H4 (cell line): ENCODE measurements at places on chromosomes 16 and 17.

GRCh38 chr17:80895366-80895765 is 96.3 kb upstream of the CHMP6 start:
- no peak for DNase-seq

DNA sequence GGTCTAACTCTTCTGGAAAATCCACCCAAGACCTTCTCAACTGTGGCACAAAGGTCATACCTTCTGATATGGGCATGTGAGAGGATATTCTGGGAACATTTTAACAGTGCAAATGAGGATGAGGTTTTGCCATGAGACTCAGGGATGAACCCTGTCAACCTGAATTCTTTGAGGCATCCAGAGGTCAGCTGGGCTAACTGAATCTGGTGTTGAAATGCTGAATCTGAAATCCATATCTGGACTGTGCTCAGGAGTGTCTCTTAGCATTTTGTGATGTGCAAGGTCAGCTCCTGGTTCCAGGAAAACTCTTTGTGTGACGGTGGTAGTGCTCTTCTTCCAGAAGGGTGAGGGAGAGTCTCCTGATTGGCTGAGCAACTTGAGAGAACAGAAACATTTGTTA is 276.0 kb upstream of the SALL1 start:
- DNase-seq = no peak

- DNase-seq = no peak
Measured at GRCh38 chr17:9071811-9072498, 50.6 kb downstream of the NTN1 start.

DNA sequence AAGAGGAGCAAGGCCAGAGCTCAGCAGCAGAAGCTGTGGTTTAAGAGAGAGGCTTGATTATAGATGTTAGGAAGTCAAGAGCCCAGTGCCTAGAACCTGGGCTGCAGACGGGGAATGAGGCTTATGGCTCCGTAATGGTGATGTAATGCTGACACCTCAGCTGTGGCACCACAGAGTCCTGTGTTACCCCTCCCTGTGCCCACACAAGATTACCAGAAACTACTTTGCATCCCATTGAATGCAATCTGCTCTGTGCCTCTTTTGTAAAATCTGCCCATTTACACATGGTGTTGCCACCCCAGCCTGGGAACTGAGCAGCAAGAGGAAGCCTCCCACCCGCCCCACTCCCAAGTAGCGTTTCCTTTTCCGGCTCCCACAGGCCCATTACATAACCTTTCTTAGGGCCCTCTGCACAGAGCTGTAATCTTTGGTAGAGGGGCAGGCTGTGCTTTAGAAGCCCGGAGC is 57.0 kb downstream of the PITPNC1 start:
- no peak for DNase-seq

GRCh38 chr16:48054881-48055601 is 100.8 kb downstream of the ABCC12 start:
- peak; percentile 58 for DNase-seq

DNA sequence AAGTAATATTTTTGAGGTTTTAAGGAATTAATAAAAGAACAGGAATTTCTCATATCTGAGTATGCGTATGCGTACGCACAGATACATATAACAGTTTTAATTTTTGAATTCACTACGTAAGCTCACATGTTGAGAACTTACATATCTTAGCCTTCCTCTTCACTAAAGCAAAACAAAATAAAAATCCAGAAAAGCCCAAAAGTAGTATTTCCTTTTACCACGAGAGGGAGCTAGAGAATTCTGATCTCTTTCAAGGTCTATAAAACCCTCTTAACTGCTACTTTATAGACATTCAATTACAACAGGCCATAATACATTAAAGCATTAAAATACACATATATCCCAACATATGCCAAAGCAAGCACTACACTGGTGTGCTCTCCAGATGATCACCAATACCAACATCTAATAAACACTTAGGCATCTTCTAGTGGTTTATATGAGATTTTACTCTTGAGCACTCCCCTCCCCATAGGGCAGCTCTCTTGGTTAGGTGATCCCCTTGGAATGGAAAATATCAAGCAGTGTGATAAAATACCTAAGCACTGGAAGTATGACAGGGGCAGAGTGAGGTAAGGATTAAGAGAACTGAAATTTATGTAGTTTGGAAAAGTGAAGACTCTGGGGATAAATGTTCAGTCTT is 94.0 kb downstream of the SKAP1 start:
- peak; percentile 21 for DNase-seq

DNA sequence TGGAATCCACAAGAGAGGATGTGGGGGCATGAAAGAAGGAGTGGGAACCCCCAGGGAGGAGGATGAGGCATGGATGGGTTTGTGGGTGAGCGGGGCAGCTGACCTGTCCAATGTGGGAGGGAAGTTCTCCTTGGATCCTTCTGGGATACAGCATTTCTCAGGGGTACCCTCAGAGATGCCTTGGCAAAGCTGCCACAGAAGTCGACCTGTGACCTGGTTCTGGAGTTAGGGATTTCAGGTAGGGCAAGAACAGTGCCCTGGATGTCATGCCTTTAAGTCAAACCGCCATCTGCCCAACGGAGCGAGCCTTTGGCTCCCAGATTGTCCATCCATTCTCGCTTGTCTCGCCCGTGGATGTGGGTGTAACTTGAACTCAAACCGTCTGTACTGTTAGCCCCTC is 30.0 kb downstream of the WSCD1 start:
- no peak for DNase-seq

DNA sequence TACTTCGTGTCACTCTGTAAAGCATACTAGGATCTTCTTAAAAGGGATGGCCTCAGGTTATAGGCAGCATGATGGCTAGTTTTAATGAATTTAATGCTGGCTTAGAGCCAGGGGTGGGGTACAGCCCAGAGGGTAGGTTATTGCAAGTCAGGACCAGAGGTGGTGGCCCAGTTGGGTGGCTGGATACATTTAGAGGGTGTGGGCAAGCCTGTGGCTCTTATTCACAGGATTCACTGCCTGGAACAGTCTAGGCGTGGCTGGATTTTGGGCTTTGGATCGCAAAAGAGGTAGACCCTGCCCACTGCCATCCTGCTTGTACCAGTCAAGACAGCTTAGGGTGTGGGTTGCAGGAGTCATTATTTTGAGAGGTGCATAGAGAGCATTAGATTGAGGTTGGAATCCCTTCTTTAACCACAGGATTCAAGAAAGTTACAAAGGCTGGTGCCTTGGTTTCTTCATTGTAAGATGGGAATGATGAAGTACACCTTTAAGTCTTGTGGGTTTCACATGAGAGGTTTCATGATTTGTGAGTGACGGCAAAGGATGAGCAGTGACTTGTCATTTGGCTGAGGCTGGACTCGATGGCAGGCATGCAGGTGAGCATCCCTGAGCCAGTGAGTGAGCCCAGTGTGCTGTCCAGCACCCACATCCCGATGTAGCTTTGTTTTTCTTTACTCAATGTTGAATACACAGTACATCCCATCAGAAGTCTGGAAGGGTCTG is 85.2 kb downstream of the KSR1 start:
- DNase-seq = no peak

DNA sequence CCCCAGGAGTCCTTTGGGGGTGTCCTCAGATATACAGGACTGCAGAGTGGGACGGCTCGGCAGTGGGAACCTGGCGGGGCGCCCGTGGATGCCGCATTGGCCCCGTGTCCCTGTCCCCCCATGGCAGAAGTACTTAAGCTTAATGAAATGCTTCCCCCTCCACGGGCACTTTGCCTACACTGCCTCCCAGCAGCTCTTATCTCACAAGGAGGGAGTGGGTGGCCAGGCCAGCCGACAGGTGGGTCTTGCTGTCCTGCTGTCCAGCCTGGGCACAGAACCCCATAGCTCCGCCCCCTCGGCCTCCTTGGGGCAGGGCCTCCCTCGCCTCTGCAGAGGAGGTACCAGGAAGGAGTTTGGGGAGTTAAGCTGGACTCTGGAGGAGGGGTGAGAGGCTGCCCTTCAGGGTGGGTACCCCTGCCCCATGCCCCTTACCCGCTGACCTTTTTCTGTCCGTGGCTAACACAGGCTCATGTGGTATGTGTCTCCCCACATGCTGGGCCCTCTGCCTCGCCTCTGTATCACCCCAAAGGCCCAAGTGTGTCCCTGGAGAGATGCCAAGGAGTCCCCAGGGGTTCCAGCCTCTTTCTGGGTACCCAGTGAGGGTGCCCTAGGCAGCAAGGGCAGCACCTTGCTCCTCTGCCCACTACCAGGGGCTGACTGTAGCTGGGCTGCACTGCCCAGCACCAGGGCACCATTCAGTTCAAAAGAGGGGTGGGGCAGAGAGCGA is 8.7 kb downstream of the THRA start:
- DNase-seq = peak; percentile 39

- no peak for DNase-seq
Measured at GRCh38 chr16:6111390-6111789, 1013.8 kb upstream of the EEF2KMT start.

DNA sequence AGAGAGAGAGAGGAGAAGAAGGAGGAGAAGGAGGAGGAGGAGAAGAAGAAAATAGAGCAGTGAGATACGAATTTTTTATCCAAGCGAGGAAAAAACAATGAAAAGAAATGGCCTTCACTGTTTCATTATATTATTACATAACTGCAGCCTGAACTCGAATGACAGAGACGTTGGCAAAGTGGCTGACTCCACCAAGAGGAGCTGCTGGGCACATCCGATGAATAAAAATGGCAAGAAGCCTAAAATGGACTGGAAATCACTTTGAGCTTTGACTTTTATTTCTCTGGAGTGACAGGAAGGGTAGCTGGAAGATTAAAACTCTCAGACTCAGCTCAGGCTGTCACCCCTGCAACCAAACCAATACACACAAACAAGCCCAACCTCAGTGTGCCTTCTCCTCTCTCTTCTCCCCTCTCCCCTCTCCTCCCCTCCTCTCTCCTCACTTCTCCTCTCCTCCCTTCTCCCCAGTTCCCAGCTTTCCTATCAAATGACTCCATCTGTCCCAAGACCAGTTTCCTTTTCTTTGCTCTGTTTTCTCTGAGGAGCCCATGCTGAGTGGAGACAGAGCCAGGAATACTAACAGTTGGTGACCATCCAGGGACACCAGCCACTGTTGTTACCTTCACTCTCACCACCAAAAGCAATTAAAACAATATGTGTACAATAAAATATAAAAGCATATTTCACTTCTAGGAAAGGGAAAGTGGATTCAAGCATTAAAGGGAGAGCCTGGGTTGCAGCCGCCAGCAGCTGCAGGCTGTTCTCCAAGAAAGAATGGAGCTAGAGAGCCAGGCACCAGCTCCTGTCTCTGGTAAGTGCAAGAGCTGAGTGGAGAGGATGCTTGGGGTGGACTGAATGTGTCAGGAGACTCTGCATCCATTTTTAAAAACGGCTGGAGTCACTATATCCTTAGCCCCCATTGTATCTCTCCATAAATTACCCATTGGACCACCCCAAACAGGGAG is 51.2 kb downstream of the SOX9 start:
- no peak for DNase-seq

DNA sequence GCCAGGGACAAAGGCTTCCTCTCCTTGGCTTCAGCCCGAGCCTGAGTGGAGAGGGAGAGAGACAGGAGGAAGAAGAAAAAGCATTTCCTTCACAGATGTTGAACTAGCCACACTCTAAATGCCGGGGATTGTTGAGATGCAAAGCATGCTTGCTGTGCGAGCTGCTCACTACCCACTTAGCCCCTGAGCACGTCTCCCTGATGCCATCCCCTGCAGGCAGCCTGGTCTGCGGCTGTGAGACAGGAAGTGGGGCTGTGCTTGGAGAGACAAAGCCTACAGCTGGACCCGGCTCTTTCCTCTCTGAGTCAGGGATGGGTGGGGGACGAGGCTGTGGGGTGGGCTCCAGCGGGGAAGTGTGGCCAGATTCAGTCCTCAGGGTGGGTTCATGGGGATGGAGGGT is 13.7 kb downstream of the WNT9B start:
- no peak for DNase-seq

DNA sequence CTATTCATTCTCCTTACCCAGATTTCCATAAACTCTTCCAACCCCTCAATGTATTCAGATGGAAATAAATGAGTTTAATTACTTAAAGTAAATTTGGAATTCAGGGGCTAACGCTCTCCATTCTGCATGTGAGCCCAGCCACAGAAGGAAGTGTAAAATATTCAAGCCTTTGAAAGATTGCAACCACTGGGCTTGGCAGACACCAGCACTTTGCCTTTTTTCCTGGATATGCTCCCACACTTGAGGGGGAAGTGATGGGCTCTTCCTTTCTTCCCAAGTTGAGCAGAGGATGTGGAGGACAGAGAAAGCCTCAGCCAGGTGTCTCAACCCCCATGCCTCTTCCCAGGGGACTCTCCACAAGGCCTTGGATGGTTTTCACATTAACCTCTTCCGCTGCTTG is 825.1 kb upstream of the EEF2KMT start:
- no peak for DNase-seq

- DNase-seq = peak; percentile 71
Measured at GRCh38 chr17:64773836-64774761, 112.0 kb upstream of the SMURF2 start.

DNA sequence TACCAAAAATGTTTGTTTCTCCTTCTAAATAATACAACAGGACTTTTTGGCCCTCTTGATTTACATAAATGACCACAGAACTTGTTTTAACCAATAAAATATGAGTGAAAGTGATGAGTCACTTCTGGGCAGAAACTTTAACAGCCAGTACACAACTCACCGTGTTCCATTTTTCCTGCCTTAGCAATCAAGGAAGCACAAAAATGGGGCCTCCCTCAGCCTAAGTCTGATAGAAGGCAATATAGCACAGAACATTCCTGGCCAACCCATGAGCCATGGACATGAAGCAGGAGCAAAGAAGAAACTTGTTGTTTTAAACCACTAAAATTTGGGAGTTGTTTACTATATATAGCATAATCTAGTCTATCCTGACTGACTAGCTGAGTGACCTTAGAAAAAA is 61.1 kb upstream of the MTMR4 start:
- peak; percentile 66 for DNase-seq

DNA sequence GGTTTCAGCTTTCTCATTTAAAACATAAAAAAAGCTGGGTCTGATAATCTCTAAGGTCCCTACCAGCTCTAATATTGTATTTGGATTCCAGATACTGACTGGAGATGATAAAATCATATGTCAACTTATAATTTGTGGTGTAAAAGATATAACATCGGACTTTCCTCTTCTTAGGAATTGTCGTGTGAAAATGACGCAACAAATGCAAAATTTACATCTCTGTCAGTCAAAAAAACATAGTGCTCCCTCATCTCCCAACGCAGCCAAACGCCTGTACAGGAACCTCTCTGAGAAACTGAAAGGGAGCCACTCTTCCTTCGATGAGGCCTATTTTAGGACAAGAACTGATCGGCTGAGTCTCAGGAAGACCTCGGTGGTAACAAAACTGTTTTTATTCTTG is 197.3 kb downstream of the ANKFN1 start:
- DNase-seq = no peak

- no peak for DNase-seq
Measured at GRCh38 chr17:44002141-44002848, 2.1 kb upstream of the NAGS start.

DNA sequence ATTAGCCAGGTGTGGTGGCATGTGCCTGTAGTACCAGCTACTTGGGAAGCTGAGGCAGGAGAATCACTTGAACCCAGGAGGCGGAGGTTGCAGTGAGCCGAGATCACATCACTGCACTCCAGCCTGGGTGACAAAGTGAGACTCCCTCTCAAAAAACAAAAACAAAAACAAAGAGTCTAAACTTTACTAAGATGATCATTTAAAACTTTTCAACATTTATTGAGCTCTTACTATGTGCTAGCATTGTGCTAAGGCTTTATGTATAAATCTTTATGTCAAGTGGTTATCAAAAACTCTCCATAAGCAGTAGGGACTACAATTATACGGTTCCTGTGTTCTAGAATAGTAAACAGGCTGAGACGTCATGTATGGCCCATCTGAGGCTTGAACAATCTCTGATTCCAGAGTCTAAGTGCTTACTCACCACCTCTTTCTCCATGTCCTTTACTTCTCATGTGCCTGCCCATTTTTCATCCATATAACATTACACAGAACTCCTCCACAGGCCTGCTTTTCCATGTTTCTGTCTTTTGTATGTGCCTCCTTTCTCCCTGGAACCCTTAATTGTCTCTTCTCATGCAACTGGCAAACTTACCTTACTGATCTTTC is 66.7 kb downstream of the NUP88 start:
- DNase-seq = no peak
